Progenitor cell of endocrine pancreas (in vitro differentiated cells): ENCODE measurements at places on chromosomes 1 and 21. TPM values are rescaled to one million over a fixed set of nuclear protein-coding genes. Genes with fewer than 3 reads are reported as not detected.
A peak's percentile ranks its signal among the peaks of the same experiment; 100 is the strongest.

GRCh38 chr1:196295766-196296165, 312.5 kb downstream of the KCNT2 start:
- H3K4me3 ChIP-seq: no peak overlapping the region
- no peak overlapping the region for H3K27ac ChIP-seq

- H3K27ac ChIP-seq: no peak overlapping the region
- peaks cover 3% of the 10 kb centered on the region for H3K4me1 ChIP-seq
- DNase-seq: no peak
- no peak overlapping the region for H3K4me3 ChIP-seq
- peaks cover 15% of the 10 kb centered on the region for H3K27me3 ChIP-seq
These were observed 65.6 kb downstream of the TEX35 start for GRCh38 chr1:178578541-178578940.

GRCh38 chr1:226890331-226891108, 20.1 kb downstream of the PSEN2 start:
- DNase-seq: no peak
- H3K4me1 ChIP-seq: no peaks in the 10 kb centered on the region
- H3K27me3 ChIP-seq: no peaks in the 10 kb centered on the region

GRCh38 chr1:8378178-8378577, 60.3 kb downstream of the SLC45A1 start:
- H3K4me1 ChIP-seq: peaks cover 47% of the 10 kb centered on the region
- peaks cover 10% of the 10 kb centered on the region for H3K36me3 ChIP-seq
- H3K27me3 ChIP-seq: no peaks in the 10 kb centered on the region
- H3K27ac ChIP-seq: peak overlapping the region; percentile 81

GRCh38 chr1:71037066-71037465, 10.6 kb downstream of the PTGER3 start:
- peaks cover 20% of the 10 kb centered on the region for H3K27me3 ChIP-seq
- H3K4me1 ChIP-seq: no peaks in the 10 kb centered on the region
- H3K4me3 ChIP-seq: no peak overlapping the region
- H3K27ac ChIP-seq: no peak overlapping the region
- no peak for DNase-seq

DNA sequence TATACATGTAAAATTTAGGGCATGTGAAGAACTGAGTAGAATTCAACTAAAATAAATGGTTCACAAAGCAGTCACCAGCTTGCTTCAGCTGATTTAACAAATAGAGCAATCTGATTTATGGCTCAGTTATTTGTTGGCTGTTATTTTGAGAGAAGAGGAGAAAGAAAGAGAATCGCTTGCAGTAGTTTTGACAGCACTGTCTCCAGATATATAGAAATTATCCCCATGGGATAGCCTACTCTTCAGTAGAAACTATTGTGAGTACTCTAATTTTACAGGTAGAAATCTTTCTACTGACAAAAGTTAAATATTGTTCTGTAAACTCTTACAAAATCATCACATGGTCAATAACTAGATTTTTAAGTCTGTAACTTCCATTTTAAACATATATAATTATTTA, 1098.2 kb downstream of the MRPL39 start:
- H3K36me3 ChIP-seq: no peaks in the 10 kb centered on the region
- no peaks in the 10 kb centered on the region for H3K4me1 ChIP-seq
- no peak overlapping the region for H3K27ac ChIP-seq
- H3K4me3 ChIP-seq: no peak overlapping the region
- DNase-seq: no peak
- H3K27me3 ChIP-seq: no peaks in the 10 kb centered on the region

- no peak overlapping the region for H3K4me3 ChIP-seq
- no peak for DNase-seq
- H3K4me1 ChIP-seq: no peaks in the 10 kb centered on the region
- peaks cover 27% of the 10 kb centered on the region for H3K36me3 ChIP-seq
These were observed 51.4 kb downstream of the LRIG2 start for GRCh38 chr1:113124366-113124765.

DNA sequence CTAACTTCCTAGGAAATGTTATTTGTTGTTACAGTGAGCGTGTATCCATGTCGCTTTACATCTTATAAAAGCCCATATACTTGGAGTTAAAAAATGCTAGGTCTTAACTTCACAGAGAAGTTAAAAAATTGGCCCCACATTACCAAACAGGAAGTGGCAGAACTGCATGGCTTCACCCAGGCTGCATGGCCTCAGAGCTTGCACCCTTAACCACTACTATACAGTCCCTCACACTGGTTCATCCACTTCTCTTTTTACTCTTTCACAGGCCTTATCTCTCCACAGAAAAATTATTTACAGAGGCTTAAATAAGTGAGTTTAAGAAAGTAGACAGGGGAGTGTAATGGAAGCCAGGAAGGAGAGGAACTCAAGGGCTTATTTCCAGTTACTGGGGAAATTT, 402.5 kb downstream of the HHAT start:
- DNase-seq: no peak
- no peak overlapping the region for H3K4me3 ChIP-seq
- no peaks in the 10 kb centered on the region for H3K36me3 ChIP-seq
- no peaks in the 10 kb centered on the region for H3K4me1 ChIP-seq

GRCh38 chr1:63980740-63981407, 207.1 kb downstream of the ROR1 start:
- H3K36me3 ChIP-seq: no peaks in the 10 kb centered on the region
- no peak overlapping the region for H3K27ac ChIP-seq
- no peak overlapping the region for H3K4me3 ChIP-seq
- peaks cover 21% of the 10 kb centered on the region for H3K4me1 ChIP-seq
- H3K27me3 ChIP-seq: no peaks in the 10 kb centered on the region

GRCh38 chr1:101238031-101238628, 1.3 kb downstream of the S1PR1 start:
- H3K27me3 ChIP-seq: peaks cover 68% of the 10 kb centered on the region
- DNase-seq: no peak
- no peak overlapping the region for H3K4me3 ChIP-seq
- no peaks in the 10 kb centered on the region for H3K36me3 ChIP-seq

DNA sequence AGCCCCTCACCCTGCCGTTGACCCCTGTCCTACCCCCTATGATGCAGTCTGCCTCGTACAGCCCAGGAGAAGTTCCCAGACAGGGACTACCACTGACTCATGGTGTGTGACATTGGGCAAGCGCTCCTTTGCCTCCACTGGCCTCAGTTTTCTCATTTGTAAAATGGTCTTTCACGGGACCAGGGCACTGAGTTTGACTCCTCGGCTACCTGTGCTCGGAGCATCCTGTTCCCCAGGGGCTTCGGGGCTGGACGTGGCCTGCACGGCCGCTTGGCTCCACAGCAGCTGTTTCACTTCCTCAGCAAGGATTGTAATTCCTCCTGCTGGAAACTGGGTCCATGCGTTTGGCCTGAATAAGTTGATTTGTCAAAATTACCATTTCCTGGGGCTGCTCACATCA, 277.3 kb downstream of the MATN1 start:
- peak; percentile 3 for DNase-seq

- H3K4me3 ChIP-seq: no peak overlapping the region
- DNase-seq: no peak
- peaks cover 3% of the 10 kb centered on the region for H3K4me1 ChIP-seq
- H3K27ac ChIP-seq: no peak overlapping the region
These were observed 27.5 kb downstream of the SLC2A1 start for GRCh38 chr1:42931108-42931539.

GRCh38 chr1:54570161-54570560, 22.1 kb downstream of the ACOT11 start:
- DNase-seq: no peak
- peaks cover 2% of the 10 kb centered on the region for H3K4me1 ChIP-seq
- H3K27me3 ChIP-seq: peaks cover 10% of the 10 kb centered on the region
- H3K27ac ChIP-seq: no peak overlapping the region

DNA sequence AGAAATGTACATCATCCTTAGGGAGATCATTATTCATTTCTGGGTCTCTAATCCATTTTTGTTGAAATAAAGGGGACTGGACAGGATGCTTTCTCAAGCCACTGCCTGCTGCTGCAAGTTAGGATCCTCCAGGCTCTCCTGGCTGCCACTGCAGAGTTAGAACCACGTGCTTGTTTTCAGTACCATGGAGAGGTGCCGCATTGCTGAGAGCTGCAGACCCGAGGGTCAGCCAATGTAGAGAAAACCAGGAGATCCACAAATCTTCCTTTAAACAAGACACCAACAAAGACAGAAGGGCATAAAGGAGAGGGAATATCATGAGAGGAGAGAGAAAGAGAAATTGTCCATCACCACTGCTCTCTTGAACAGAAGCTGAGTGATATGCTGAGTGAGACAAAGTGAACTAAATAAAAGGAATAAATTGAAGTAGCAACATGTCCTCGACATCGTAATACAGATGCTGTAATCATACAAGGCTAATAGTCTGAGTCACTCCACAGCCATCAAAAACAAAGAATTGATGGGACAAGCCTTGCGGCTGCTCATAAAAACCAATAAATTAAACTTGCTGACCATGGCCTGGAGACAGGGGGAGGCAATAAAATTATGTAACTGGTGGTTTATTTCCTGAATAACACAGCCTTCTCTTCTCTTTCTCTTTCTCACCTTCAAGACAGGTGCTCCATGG, 255.7 kb downstream of the OMA1 start:
- no peak overlapping the region for H3K4me3 ChIP-seq
- H3K27me3 ChIP-seq: peaks cover 3% of the 10 kb centered on the region
- no peaks in the 10 kb centered on the region for H3K4me1 ChIP-seq
- H3K36me3 ChIP-seq: no peaks in the 10 kb centered on the region
- DNase-seq: peak; percentile 54

DNA sequence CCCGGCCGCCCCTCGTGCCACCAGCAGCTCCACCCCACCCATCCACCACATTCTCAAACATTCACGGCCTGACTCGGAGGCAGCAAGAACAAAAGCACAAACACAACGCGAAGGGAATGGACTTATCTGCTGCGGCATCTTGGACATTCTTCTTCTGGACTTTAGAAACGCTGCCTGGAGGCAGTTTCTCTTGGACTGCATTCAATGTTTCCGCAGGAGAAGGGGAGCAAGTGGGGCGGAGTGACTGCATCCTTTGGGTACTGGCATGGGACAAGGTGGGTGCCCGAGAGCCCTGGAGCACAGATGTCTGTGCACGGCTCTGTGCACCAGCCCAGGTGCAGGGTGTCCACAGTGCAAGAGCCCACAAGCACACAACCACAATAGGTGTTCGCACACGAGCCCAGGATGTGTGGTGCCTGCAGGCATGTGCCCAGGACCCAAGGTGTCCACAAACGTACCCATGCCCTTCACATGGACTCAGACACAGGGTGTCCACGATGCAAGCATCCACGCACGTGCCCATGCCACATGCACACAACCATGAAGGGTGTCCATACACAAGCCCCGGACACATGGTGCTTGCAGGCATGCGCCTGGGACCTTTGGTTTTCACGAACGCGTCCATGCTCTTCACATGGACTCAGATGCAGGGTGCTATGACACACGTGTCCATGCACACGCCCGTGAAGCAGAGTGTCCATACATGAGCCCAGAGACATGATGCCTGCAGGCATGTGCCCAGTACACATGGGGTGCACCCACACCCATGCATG, 53.6 kb downstream of the WNT9A start:
- peaks cover 4% of the 10 kb centered on the region for H3K27me3 ChIP-seq
- peak; percentile 4 for DNase-seq
- H3K4me1 ChIP-seq: peaks cover 1% of the 10 kb centered on the region
- H3K4me3 ChIP-seq: no peak overlapping the region
- no peaks in the 10 kb centered on the region for H3K36me3 ChIP-seq

DNA sequence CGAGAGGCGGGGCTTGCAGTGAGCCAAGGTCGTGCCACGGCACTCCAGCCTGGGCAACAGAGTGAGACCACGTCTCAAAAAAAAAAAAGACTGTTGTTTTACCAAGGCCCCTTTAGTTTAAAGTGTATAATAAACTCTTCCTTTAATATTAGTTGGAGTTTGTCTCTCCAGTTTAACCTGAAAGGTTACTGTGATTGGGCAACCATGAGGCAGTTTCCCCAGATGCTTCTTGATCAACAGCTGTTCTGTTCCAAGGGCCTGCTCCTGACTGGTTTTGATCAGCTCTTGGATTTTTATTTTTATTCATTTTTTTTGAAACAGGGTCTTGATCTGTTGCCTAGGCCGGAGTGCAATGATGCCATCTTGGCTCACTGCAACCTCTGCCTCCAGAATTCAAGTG, 18.1 kb upstream of the C2CD2 start:
- no peak overlapping the region for H3K4me3 ChIP-seq
- peaks cover 4% of the 10 kb centered on the region for H3K4me1 ChIP-seq
- H3K27ac ChIP-seq: no peak overlapping the region
- no peaks in the 10 kb centered on the region for H3K36me3 ChIP-seq
- H3K27me3 ChIP-seq: peaks cover 4% of the 10 kb centered on the region

GRCh38 chr1:153565529-153566374, at the start of gene S100A2:
TSS of gene S100A2 (minus strand) at chr1:153565844. CDS start at chr1:153563877, 1,967 bp downstream.
- no peak for DNase-seq
- peak within 1 kb of the TSS; percentile 41 for H3K4me3 ChIP-seq

DNA sequence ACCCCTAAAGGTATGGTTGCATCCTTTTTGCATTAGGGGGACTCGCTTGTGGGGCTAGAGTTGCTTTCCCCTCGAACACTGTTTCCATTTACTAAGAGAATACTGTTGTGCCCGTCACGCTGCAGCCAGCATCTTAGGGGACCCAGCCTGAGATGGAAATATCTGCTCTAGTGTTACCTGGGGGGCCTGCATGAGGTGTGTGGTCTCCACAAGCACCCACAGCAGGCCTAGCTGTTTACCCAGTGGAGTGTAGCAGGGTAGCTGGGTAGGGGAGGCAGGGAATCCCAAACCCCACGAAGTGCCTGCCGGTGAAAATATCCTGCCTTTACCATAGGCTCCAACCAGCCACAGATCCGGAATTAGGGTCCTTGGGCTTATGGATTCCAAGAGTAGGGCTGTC, 303.6 kb downstream of the PTPRU start:
- peaks cover 3% of the 10 kb centered on the region for H3K27me3 ChIP-seq
- DNase-seq: no peak
- H3K36me3 ChIP-seq: no peaks in the 10 kb centered on the region
- no peak overlapping the region for H3K4me3 ChIP-seq
- no peak overlapping the region for H3K27ac ChIP-seq
- H3K4me1 ChIP-seq: no peaks in the 10 kb centered on the region

GRCh38 chr1:37069406-37069805, 35.1 kb upstream of the GRIK3 start:
- no peaks in the 10 kb centered on the region for H3K4me1 ChIP-seq
- H3K4me3 ChIP-seq: no peak overlapping the region
- DNase-seq: no peak

SFN gene
- total RNA-seq: 0.36 and 0.44 TPM in 2 replicates

ADCY10 gene
- 0.55 and 0.60 TPM in 2 replicates for total RNA-seq

UBL4B gene
- total RNA-seq: 0.20 TPM in 1 of 2 replicates, not detected in the other

SLAMF6 gene
- not detected in 2 replicates for total RNA-seq

CD1E gene
- total RNA-seq: not detected in 2 replicates

RAB25 gene
- 93.8 and 99.1 TPM in 2 replicates for total RNA-seq

GJA8 gene
- total RNA-seq: not detected in 2 replicates

TMEM52 gene
- 1.8 and 1.9 TPM in 2 replicates for total RNA-seq

GFI1 gene
- total RNA-seq: 0.17 and 0.31 TPM in 2 replicates

ELAPOR1 gene
- total RNA-seq: 10.6 and 14.6 TPM in 2 replicates

BMP8A gene
- 0.67 and 0.71 TPM in 2 replicates for total RNA-seq

KLF17 gene
- total RNA-seq: not detected in 2 replicates
